ENCODE measurements at places on chromosomes 2 and 18. TPM values are rescaled to one million over a fixed set of nuclear protein-coding genes. Genes with fewer than 3 reads are reported as not detected.
A peak's percentile ranks its signal among the peaks of the same experiment; 100 is the strongest.

DNA sequence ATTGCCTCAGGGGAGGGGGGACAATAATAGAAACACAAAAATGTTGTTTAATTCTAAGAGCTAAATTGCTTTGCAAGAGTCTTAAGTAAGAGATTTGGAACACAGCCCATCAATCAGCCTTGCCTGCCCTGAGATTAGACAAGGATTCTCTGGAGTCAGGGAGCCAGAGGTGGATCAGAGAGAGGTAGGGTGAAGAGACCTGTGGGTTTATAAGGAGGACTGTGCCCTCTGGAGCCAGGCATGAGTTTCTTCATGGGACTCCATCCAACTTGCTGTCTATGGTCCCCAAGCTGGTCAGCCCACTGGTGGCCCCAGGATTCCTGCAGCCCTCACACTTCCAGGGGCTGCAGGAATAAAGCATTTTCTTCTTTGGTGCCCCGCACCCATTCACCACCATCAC lies 139.3 kb downstream of the ALK start:
- no peak for DNase-seq

DNA sequence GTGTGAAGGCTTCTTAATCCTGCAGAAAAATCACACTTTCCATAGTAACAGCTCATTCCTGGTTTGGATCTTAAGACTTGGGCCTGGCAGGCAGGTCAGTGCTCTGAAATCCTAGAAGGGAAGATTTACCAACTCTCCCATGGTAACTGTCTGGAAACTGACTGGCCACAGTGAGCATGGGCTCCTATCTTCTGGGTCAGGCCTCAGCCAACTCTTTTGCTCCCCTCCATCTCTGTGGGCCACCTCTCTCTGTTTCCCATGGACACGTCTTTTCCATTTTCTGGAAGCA lies 86.7 kb downstream of the ACAA2 start:
- DNase-seq: no peak

Gene KHK
- 5.9 TPM for total RNA-seq

Gene NT5DC4
- not detected for total RNA-seq

GRCh38 chr2:174704061-174704460 lies 60.2 kb downstream of the CHRNA1 start:
- no peak for DNase-seq

- peak; percentile 6 for DNase-seq
These were observed 702 bp downstream of the OLA1 start for GRCh38 chr2:174247474-174248186.

All from HT1080 (cell line).